ENCODE measurements at places on chromosomes 2 and 18.

DNA sequence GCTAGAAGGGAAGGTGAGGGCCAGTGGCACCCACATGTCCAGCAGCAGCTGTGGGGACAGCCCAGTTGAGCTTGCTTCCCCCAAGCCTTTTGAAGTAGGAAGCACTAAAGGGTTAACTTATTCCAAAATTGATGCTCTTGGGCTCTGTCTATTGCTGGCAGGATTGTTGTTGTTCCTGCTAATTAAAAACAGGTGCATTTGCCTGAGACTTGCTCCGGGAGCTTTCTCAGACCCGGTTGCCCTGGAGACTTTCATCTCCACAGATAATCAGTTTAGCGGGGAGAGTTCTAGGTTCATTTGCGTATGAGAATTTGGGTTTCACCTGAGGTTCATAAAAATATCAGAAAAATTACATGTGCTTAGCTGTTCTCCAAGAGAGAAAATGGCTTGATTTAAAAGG lies 277.3 kb downstream of the LRATD1 start:
- no peak for DNase-seq

- DNase-seq, result no peak
Measured at GRCh38 chr2:197322143-197322542, 11.6 kb upstream of the ANKRD44 start.

- DNase-seq, result no peak
Measured at GRCh38 chr2:212409560-212409959, 129.0 kb downstream of the ERBB4 start.

GRCh38 chr18:66687635-66688034 lies 83.7 kb upstream of the CDH19 start:
- no peak for DNase-seq

DNA sequence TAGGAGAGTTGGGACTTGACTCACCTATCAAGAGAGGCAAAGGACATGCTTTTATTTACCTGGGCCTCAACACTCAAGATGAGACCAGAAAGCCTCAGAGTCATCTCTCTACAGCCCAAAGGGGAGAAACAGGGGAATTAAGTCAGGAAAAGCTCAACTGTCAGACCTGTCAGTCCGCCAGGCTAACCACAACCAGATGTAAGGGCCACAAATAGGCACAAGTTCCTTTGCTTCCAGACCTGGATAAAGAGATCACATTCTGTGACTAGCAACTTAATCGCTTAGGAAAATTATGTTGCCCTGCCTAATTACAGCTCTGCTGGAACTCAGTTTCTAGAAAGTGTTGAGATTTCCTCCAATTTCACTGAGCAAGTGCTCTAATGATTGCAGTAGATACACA lies 67.9 kb downstream of the ANKRD44 start:
- no peak for DNase-seq

- no peak for DNase-seq
Measured at GRCh38 chr2:152097801-152098495, 896 bp downstream of the CACNB4 start.

GRCh38 chr18:29003194-29003593 lies 826.3 kb upstream of the CDH2 start:
- no peak for DNase-seq

- DNase-seq, result no peak
Measured at GRCh38 chr2:64837116-64837731, 152.0 kb upstream of the SLC1A4 start.

DNA sequence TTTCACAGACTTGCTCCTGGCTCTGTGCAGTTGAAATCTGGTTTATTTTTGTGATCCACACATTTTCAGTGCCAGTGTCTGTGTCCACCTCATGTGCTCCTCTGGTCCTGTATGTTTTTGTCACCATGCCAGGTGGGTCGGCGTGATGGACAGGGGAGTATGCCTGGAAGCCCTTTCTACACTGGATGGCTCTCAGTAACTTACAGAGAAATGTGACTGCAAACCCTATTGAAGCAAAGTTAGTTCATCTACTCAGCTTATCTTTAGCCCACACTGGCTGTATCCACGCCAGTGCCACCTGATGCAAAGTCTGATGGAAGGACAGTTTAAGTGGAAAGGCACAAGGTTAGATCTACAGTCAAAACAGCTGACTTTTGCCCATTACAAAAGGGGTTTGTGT lies 4.3 kb downstream of the IMPA2 start:
- DNase-seq, result no peak

DNA sequence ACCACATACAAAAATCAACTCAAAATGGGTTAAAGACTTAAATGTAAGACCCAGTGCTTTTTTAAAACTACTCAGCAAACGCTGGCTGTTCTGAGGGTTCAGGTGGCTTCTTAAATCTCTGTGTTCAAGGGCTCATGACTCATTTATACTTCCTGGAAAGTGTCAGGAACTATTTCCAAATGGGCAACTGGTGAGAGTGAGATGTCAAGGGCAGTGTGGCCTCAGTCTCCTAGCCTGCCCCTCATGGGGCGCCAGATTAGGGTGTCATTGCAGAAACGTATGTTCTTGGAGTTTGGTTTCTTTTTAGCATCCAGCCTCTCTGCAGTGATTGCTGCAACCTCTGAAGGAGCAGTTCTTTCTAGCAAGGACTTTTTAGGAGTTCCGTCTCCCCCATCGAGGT lies 485.4 kb downstream of the TNS1 start:
- no peak for DNase-seq

GRCh38 chr2:1664076-1664605 lies 80.2 kb downstream of the PXDN start:
- DNase-seq, result no peak

DNA sequence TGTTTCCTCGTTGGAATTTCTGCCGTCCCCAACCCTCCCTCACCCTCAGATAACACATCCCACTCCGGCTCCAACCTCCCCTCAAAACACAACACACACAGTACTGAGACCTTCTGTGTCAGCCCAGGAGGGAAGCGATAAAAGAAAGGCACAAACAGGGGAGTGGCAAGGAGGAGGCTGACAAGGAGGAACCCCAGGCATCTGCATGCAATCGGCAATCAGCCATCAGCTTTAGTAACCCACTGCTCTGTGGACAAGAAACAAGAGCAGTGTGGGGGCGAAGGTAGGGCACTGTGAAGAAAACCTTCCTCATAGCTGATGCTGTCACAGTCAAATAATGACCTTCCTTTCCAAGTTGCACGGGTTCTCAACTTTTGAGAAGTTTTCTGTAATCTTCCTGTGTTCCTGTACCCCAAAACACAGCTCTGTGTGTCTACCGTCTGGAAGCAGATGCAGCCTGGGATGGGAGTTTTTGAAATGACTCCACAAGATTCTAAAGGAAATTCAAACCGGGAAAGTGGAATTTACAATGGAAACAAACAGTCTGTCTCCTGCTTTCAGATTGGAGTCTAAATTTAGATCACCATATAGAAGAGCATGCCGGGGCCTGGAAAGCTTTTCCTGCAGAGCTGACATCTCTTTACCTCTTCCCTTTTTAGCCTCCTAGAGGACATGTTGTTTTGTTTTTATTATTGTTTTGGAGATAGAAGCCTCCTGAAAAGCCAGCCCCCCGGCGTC lies 16.4 kb upstream of the LPIN2 start:
- DNase-seq, result no peak

Measured in NT2/D1 (cell line).